ENCODE measurements at places on chromosomes 4 and X.

DNA sequence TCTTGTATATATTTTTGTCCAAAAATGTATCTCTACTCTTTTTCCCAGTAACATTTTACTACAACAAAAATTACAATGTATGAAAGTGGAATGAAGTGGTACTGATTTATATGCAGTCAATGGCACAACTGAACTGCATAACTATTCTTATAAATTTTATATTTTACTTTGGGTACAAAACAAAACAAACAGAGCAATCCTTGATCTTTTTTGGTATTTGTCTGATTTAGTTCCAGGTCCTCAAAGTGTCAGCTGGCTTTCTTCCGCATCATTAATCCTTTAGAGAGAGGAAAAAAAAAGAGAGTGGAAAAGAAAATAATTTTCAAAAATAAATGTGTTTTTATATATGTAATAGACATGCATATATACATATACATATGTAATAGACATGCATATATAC lies 252.4 kb upstream of the SLIT2 start:
- DNase-seq, result no peak

DNA sequence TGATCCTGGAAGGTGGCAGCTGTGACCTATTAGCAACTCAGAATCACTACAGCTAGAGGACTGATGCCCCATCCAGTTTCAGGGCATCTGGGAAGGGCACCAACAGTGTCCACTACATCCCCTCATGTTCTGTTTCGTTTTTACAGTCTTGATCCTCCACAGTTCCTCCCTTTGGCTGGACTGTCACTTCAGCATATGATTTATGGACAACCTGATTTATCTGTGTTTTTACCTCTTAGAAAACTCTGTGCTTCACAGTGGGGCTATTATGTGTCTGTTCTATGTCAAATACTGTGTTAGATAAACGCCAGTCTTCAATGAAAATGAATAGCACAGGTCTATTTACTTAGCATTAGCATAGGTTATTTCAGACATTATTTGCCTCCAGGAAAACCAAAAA lies 63.1 kb upstream of the GRPR start:
- no peak for DNase-seq

DNA sequence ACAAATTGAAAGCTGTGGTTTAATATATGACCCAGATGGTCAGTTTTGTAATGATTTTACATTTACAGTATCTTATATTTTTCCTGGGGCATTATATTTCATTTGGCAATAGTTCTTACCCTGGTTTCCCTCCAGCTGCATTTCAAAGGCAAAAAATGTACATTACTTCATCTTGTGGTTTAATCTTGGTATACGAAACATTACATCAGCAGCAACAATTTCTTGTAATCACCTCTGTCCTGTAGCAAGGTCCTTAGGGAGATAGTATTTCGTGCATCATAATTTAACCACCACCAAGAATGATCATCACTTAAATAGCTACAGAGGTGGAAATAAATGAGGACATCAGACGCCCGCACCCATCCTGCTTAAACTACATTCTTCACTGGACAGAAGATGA lies 48.8 kb downstream of the HS6ST2 start:
- no peak for DNase-seq

GRCh38 chrX:154458116-154458953 lies at the start of gene PLXNA3:
Gene PLXNA3 (plus strand): TSS chrX:154458281. CDS start chrX:154460184, 1,903 bp downstream.
- DNase-seq, result no peak

- DNase-seq, result no peak
These were observed 190.1 kb upstream of the C1QTNF7 start for GRCh38 chr4:15237648-15238230.

GRCh38 chr4:7653510-7654369 lies 219.0 kb upstream of the PSAPL1 start:
- no peak for DNase-seq

GRCh38 chr4:88196523-88197185 lies 38.2 kb upstream of the ABCG2 start:
- no peak for DNase-seq

DNA sequence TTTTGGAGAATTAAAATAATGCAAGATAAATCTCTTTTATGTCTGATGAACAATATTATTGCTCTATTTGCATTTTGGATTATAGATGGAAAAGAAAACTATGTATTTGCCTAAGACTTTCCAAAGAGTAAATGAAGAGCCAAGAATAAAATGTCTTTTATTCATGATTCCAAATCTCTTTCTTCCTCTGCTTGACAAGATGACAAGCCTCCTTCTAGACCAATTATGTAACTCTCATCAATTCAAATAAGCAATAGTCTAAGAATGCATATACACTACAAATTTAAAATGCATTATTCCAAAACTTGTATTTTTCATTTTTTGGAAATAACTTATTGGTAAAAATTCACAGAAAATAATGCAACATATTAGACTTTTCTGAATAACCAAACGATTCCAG lies 377.3 kb downstream of the GASK1B start:
- no peak for DNase-seq

DNA sequence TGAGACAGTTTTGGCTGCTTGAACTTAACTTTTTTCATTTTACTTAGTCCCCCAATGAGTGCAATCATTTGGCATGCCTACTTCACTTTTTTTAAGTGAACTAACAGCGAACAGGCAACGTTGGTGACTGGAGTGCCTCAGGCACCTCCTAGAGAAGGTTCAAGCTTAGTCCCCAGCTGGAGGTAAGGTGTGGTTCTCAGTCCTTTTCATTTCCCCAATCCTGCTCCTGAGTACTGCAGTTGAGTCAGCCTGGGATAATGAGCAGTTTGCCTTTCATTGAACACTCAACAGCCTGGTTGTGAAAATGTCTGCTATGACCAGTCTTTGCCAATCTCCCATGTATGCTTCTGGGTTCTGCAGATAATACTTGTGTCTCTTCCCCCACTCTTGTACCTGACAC lies 109.5 kb downstream of the CDKL5 start:
- DNase-seq, result no peak

- no peak for DNase-seq
These were observed 368.5 kb upstream of the GRID2 start for GRCh38 chr4:91935217-91935616.
